ENCODE measurements at places on chromosomes 5 and 9.
A peak's percentile ranks its signal among the peaks of the same experiment; 100 is the strongest.

DNA sequence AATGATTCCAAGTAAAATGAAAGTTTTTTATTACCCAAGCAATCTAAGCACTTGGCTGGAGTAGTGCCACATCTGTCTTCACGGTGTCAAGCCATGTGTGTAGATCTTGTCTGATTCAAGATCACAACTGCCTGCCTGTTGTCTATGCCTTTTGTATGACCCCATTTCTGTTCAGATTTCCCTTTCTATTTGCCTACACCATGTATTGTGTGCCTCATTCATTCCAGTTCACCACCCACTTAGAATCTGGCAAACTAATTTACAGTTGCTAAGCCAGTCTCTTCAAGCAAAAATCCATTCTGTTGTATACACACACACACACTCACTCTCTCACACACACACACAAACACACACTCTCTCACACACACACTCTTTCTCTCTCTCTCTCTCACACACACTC lies 33.7 kb downstream of the GLDC start:
- DNase-seq = no peak

DNA sequence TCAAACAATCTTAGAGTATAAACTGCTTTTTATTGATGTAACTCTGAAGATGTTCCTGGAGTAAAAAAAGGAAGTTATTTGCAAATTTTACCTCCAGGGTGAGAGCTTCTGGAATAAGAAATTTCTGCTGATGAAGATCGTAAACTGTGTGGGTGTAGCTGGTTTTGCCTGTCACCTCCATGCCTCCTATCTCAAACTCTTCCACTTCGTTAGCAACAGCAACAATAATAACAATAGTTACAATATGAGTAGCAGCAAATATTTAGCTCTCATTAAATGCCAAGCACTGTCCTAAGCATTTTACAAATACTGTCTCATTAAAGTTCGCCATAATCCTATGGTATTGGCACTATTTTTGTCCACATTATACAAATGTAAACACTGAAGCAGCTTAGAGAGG lies 57.9 kb downstream of the GCNT1 start:
- DNase-seq = no peak

DNA sequence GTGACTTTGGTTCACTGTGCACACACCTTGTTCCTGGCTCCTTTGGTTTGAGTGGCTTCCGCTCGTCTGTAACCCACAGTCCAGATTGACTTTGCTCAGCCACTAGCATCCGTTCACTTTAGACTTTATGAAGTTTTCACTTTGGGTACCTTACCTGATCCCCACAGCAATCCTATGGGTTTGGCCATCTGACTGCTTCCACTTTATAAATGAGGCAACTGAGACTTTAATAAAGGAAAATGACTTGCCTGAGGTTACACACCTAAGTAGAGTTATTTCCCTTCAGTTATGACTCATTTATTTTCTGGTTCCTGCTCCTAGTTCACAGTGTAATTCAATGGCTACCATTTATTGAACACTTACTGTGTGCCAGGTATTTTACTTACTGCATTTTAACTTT lies 94.2 kb upstream of the SAP30L start:
- no peak for DNase-seq

DNA sequence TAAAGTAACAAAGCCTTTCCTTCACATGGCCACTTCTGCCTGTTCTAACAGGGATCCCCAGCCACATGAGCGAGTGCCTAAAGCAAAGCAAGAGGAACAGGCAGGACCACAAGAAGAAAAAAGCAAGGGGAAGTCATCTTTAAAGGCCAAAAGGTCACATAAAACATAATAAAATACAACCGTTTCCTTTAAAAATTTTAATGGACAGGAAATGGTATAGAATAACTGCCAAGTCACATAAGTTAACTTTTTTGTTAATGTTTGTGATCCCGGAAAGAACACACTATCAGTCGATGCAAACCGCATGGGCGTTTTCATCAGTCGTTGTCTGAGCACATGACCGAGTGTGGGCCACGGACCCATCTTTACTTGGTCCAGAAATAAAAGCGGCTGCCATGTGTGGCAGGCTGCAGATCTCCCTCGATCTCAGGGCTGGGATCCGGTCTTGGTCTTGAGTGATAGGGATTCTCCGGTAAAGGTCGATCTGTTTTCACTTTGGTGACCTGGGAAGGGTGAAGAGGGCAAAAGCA lies 15.6 kb downstream of the NDUFA8 start:
- no peak for DNase-seq

- peak; percentile 10 for DNase-seq
These were observed 16.4 kb downstream of the RETREG1 start for GRCh38 chr5:16600397-16600796.

All from fibroblast of skin of right biceps (primary cell).